PC-3 (cell line): ENCODE measurements at places on chromosomes 1 and 21.

DNA sequence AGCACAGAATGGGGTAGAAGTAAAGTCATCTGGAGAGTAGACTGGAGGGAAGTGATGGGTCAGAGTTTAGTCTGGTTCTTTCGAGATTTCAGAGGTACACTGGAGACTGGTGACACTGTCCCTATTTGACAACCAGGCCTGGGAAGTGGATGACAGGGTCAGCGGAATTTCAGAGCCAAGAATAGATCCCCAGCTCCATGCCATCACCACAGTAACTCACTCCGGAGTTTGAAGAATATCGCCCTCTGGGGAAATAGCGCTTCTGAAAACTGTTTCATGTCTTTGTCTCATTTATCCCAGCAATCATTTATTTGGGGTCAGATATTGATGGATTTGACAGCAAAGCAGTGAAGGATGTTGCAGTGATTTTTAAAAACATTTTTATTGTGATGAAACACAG is 7.6 kb upstream of the NFASC start:
- DNase-seq, result no peak

DNA sequence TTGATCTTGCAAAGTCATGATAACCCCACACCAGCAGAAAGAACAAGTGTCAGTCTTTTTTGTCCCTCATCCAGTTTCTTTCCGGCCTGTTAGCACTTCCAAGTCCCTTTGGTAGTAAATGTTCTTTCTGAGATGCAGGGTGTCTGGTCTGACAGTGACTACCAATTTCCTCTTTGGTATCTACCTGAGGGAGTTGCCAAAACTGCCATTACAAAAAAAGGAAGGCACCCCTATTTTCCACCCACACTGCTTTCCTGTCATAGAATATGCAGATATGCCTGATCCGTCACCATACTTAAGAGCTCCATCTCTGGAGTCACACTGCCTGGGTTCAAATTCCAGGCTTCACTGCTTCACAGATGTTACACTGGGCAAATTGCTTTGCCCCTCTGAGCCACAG is 72.4 kb downstream of the ZNF281 start:
- no peak for DNase-seq

GRCh38 chr1:178122283-178122682 is 28.4 kb downstream of the RASAL2 start:
- peak; percentile 14 for DNase-seq

DNA sequence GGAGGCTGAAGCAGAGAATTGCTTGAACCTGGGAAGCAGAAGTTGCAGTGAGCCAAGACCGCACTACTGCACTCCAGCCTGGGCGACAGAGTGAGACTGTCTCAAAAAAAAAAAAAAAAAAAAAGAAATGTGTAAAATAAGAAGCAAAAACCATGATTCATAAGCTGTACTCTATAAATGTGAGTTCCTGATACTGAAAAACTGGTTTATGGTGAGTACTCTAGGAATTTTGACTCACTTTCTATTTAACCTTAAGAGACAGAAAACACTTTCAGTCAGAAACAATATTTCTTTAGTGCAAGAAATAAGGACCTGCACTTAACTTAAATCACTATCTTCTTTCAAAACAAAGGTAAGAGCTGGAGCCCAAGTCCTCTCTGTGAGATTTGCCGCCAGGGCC is 19.9 kb upstream of the POU2F1 start:
- DNase-seq, result peak; percentile 79

- no peak for DNase-seq
Observed at GRCh38 chr21:46055863-46056281, 42.0 kb upstream of the COL6A2 start.

GRCh38 chr1:56834137-56834900 is 15.1 kb upstream of the FYB2 start:
- DNase-seq, result no peak

DNA sequence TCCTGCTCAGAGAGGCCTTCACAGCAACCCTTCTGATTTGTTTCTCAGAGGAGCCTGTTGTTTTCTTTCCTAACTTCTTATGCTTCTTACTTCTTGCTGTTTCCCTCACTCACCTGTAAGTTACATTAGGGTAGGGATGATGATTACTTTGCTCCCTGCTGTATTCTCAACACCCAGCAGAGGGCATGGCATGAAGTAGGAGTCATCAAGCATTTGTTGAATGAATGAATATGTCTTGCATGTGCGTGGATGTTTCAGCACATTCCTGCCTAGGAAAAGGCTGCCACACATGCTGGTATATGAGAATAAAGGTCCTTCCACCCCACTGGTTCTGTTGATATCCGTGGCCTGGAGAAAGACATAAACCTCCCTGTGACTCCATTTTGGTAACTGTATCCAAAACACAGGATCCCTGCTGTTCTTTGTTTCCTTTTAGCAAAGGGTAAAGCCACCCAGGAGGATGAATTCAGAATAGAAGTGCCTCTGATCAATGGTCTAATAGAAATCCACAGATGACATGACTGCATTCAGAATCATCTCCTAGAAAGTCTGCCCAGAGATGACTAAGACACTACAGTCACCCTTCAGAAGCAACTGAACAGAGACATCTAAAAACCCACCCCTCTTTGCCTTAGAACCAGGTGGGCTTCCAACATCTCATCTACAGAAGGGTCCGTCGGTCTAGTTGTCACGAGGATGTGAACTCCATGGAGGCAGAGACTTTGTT is 168.8 kb downstream of the ZSCAN20 start:
- DNase-seq, result peak; percentile 49

- peak; percentile 2 for DNase-seq
Observed at GRCh38 chr1:103267893-103268292, 159.6 kb upstream of the COL11A1 start.

- no peak for DNase-seq
Observed at GRCh38 chr1:116855191-116855619, 54.5 kb upstream of the PTGFRN start.

- no peak for DNase-seq
Observed at GRCh38 chr1:53543778-53544695, 84.8 kb downstream of the DMRTB1 start.
